DMS79 treated with DMSO at 0.1 percent for 48 hours (cell line): ENCODE measurements at places on chromosomes 7 and 10.

DNA sequence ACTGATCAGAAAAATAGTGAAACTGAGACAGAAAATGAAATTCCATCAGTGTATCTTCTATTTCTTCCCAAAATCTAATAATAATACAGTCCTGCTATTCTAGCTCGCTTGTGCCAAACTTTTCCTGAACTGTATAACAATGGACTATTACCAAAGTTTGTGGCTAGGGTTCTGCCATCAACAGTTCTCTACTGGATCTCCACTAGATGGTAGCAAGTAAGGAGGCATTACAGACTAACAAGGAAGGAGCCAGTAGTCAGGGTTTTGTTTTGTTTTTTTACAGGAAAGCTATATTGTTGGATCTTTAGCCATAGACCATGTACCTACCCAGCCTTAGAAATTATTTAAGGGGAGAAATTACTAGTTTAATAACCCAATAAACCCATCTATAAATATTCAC is 10.8 kb downstream of the MTERF1 start:
- no peak for DNase-seq

GRCh38 chr7:27992755-27993493 is 187.7 kb downstream of the JAZF1 start:
- DNase-seq: no peak

DNA sequence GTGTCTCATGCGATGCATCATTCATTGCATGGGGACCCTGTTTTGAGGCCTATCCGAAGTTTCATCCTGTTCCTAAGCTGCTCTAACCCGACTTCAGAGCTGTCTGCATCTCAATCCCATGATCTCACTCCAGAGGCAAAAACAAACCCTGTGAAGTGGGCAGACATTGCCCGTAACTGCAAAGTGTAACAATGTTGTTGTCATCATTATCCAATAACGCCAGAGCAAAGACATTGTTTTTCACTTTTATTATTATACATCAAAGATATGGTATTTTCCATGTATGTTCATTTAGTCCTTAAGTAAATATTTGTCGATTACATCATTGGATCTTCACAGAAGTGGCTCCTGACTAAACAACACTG is 246.7 kb downstream of the KLF6 start:
- no peak for DNase-seq

DNA sequence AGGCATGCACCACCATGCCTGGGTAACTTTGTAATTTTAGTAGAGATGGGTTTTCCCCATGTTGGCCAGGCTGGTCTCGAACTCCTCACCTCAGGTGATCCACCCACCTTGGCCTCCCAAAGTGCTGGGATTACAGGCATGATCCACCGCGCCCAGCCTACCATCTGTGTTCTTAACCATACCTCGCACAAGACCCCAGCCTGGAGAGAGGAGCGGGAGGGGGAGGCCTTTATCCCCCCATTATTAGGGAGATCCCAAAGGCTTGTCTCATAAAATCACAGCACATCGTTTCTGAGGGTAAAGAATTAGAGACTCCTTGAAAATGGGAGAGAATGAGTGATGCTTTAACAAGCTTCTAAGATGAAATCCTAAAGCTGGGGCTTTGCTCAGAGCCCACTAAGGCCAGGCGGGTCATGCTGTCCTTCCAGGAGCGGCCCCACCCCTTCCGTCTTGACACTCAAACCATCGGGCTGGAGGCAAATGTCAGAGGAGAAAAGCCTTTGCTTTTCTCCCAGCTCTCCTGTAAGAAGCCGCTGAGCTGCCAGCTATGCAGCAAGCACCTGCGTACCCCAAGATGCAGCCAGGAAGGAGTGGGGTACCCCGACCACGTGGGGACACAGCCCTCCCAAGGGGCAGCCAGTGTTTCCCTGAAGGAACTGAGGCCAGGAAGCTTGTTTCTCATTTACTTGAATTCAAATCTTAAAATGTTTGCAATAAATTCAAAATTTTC is 339.7 kb downstream of the PTPRN2 start:
- DNase-seq: no peak

GRCh38 chr7:26688936-26689506 is 175.4 kb downstream of the SKAP2 start:
- DNase-seq: no peak

DNA sequence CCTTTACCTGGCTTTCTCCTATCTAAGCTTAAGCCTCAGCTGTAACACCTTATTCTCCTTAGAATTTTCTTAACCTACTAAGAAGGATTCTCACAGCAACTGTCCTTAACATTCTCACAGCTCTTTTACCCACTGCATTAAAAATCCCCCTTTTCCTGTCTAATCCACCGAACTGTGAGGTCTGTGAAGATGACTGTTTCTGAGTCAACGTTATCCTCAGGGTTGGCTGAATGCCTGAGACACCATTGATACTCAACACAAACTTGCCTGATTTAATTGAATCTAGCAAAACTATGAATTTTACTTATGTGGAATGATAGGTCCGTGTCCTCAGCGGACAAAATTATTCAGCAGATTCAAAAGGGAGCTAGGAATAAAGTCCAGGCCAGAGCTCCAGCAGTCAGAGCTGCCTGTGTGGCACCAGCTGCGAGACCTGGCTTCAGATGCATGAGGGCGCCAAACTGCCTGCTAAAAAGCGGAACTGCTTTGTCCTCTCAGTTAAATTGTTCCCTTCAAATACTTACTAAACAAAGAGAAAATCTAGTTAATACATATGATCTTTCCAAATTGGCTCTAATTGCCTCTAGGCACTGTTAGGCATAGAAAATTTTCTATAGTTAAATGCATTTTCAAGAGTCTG is 33.4 kb upstream of the VWDE start:
- no peak for DNase-seq

DNA sequence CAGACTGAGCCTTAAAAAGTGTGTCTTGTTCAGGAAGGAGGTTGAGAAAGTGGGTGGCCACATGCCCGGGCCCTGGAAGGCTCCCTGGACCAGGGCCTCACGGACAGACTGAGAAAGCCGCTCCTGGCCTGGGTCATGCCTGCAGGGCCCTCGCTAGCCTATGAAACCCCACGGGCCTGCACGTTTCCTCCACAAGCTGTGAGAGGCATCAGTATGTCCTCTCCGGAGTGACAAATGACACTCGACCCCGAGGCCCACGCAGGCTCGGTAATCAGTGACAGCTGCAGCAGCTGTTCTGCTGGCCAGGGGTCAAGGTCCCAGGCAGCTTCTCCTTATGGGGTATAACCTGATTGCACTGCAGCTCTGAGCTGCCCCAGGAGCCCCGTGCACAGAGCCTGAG is 47.6 kb downstream of the ASB13 start:
- no peak for DNase-seq
